ENCODE measurements at places on chromosomes 7 and 10.

GRCh38 chr7:38409531-38409930, 136.1 kb upstream of the TARP start:
- DNase-seq: no peak

DNA sequence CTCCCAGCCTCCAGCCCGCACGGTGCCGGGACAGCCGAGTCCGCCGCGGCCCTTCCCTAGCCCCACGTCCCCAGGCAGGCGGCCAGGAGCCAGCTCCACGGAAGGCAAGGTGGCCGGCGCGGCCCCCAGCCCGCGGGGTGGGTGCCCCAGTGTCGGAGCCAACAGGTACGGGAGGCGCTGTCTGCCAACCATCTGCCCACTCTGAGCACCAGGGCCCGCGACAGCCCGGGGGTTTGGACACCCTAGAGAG, 75.8 kb downstream of the CALN1 start:
- DNase-seq: no peak

DNA sequence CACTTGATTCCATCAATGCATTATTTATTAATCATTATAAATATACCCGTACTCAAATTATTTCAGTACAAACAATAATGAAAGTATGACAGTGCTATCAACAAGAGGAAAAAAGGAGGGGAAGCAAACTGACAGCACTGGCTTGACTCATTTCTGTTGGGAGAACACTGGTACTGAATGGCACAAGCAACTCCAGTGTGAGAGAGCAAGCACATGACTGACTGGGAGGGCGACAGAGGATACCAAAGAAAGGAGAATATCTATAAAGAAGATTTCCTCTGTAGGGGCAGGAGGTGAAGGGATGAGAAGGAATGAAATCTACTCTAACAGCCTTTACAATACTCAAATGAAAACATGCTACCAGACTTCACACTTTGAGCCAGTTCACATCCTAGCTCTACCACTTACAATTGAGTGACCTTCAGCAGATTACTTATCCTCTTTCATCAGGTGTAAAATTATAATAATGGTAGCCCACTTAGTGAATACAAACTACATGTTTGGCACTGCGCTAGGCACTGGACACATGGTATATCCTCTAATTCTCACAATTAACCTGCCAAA, 1.5 kb downstream of the USP54 start:
- no peak for DNase-seq

DNA sequence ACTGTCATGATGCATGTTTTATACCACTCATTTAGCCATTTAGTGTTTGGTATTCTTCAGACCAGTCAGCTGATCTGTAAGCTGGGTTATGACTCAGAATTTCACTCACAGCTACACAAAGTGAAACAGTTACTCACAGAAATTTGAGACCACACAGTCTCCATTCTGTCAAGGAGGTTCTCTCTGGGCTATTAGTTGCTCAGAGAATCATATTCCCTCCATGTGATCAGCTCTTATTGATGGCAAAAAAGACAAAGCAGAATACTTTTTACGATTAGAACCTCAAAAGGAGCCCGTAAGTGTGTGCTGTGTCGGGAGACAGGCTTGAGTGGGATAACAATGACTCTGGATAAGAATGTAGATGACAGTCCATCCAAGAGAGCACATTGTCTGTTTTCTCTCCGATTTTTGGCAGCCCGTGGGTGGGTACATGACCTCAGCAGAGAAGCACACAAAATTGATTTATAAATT, 277.6 kb upstream of the SORCS1 start:
- DNase-seq: no peak

Data from muscle of leg (tissue), 16 donors.